ENCODE measurements at places on chromosomes 3 and 15.

- DNase-seq = no peak
Measured at GRCh38 chr3:11985866-11986265, 18.3 kb upstream of the SYN2 start.

DNA sequence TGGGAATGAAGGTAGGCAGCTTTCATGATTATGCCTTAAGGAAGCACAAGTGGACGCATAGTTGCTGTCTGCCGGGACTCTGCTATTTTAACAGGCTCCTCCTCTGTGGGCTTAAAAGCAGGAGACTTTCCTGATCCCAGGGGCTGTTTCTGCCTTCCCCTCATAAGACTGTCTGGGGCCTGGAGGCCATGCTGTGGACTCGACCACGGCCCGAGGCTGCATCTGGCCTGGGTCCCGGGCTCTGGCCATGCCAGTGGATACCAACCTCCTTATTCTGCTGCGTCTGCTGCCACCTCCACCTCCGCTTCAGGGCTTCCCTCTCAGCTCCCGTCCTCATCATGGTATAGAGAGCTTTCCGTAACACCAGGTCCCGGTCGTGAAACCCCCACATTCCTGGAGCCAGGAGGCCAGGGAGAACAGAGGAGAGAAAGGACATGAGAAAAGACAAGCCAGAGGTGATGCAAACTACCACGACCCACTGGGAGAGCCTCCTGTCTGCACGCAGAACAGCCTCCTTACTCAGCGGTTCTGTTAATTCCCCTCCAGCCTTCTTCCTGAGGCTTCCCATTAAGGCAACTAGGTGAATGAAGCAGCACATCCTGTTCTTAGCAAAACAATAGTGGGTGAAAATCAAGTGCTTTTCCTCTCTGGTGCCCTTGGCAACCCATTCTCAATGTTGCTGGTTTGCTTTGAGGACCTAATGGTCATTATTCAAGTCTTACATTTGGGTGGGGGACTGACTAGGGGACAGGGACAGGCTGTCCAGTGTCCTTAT is 200.5 kb downstream of the KLF13 start:
- DNase-seq = no peak

- DNase-seq = no peak
Measured at GRCh38 chr3:42849017-42849416, 26.7 kb downstream of the CYP8B1 start.

- no peak for DNase-seq
Measured at GRCh38 chr15:70323111-70323851, 225.6 kb upstream of the TLE3 start.

- no peak for DNase-seq
Measured at GRCh38 chr3:130800829-130801228, 54.2 kb upstream of the PIK3R4 start.

DNA sequence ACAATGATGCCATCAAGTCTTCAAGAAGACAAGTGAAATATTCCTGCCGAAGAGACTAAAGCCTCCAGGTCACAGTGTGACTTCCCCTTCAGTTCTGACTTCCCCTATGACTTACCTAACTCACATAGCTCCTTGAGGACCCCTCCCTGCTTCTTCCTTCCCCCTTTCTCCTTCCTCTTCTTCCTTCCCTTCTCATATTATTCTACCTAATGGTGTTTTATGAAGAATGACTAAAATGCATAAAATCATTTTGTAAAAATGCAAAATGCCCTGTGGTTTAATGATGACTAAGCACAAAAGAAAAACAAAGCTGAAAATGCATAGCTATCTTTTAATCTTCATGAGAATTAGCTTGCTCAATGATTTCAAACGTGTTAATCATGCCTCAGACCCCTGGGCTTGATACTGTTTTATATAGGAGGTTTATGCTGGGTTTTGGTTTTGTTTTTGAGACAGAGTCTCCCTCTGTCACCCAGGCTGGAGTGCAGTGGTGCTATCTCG is 26.1 kb upstream of the TM4SF4 start:
- no peak for DNase-seq

DNA sequence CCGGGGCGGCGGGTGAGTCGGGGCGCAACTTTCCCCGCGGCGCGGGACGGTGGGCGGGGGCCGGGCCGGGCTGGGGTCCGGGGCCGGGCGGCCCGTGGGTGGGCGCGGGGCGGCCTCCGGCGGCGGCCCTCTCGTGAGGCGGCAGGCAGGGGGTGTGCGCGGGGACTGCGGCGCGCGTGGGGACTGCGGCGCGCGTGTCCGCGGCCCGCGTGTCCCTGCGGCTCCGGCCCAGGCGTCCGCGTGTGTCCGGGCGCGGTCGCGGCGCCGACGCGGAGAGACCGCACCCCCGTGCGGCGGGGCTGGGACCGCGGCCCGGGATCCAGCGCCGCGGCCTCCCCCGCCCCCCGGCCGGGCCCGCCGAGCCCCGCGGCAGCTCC is 349 bp downstream of the PLXNA1 start:
- no peak for DNase-seq

DNA sequence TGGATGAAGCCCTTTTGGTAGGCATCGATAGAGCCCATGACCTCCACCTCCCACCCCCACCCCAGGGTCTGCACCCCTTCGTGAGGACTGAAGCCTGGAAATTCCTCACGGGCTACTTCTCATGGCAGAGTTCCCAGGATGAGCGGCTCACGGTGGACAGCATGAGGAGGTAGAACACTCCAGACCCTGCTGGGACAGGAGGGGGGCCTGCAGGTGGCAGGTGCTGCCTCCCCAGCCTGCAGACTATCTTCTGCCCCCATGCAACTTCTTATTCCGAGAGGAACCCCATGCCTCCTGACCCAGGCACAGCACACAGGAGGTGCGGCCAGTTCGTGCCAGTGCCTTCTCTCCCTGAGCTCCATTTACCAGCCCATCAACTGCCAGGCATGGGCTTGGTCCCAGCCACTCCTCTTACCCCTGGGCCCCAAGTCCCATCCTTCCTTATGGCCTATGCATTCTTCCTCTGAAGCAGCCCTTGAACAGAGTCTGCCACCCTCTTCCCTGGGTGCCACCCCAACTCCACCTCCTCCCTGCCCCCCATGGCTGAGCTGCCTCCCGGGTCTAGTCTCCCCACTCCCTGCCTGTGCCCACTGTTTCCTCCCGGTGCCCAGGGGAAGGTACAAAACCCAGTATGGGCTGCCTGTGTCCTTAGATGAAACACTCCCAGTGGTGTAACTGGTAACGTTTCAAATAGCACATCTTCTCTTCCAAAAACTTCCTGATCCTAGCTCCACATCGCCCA is 8.4 kb downstream of the TBC1D21 start:
- DNase-seq = no peak

DNA sequence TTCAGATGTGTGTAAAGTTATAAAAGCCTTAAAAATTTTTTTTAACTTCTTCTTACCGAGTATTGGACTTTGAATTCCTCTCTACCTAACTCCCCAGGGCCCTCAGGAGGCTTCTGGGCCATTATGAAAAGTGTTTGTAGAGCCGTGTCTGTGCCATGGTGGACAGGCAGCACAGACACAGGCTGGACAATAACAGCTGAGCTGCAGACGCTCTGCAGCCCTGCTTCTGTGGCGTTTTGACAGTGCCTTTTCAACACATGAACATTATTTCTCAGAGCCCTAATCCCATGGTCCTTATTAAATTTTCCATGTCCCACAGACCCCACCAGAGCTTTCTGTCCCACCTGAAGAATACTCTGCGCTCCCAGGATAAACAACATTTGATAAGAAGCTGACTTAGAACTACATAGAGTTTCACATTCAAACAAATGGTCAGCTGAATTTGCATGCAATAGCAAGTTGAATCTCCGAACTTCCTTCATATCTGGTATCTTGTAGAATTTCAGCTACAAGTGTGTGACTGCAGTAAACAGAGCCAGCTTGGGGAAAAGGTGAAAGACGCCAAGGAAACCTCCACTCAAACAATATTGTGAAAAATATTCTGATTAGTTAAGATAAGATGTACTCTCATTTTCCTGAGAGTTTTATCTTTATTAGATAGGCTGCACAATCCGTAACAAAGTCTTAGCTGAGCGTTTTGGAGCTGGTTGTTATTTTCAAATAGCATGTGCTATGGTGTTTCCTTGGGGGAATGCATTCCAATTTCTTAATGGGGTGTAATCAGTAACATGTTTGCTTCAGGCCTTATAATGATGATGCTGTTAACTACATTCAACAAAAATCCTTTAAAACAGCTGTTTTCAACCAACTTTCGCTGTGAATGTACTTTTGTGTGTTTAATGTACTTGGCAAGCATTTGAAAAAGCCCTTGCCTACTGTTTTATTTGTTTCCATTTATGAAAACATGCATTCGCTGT is 378.2 kb downstream of the MECOM start:
- no peak for DNase-seq

DNA sequence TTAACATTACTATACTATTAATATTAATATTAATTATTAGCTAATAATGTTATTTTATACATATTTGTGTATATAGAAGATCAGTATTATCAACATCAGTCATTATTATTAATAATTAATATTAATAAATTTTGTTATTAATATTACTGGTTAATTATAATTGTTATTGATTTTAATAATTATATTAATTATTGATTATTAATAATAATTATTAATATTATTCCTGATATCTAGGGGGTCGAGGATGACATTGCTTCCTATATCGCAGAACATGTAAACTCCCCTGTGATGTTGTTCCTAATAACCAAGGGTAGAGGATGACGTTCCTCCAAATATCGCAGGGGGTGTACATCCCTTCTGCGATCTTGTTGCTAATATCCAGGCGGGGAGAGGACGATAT is 17.3 kb upstream of the BMF start:
- DNase-seq = no peak

DNA sequence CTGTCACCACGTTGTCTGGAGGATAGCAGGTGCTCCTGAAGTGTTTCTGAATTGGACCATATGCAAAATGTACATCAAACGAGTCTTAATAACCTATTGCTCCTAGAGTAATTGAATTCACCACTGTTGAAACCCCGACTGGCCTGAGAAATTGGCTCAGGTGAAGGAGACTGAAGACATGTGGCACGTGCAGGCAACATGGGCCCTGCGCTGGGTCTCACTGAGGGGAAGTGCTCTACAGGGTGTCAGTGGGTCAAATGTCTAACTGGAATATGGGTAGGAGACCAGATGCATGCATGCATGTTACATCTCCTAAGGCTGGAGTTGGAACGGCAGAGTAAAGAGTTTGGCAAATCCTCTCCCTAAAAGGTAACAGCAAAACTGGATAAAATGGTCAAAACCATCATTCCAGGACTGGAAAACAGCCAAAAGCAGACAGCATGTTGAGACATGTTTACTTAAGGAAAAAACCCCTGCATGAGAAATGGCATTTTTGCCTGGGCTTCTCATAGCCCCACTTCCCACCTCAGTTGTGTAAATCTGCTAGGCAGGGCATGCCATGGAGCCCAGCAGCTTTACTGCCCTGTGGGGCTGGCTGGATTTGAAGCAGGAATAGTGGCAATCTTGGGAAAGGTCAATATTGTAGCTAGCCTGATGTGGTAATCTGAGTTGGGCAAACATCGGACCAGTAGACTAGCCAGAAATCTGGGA is 131.3 kb downstream of the TJP1 start:
- no peak for DNase-seq

DNA sequence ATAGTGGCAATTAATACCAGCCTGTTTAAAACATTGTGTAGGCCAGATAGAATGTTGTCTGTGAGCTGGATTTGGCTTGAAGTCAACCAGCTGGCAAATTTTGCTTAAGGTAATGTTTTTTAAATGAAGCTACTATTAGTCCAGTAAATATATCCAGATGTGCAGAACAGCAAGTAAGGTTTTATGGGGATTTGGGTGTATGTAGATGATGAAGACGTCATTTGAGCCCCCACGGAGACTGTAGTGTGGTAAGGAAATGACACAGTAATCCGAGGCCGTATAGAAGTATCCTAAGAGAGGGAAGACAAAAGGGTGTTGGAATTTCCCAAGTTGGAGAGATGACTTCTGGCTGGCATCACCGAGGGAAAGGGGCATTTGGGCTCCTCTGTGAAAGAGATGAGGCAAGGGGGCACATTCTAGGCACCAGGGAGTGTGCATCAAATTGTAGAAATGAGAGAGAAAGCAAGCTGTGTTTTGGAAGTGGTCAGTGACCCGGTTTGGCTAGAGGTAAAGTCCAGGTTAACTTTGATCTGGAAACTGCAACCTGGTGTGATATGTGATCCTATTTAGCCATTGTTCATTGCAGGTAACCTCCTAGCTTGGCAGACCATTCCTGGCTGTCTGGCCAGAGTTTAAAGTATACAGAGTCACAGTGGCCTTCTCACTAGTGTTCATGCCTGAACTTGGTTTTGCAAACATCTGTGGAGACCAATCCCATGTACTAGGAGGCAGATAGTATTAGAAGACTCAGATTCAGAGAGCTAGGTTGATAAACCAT is 104.2 kb downstream of the ITPR1 start:
- DNase-seq = no peak

DNA sequence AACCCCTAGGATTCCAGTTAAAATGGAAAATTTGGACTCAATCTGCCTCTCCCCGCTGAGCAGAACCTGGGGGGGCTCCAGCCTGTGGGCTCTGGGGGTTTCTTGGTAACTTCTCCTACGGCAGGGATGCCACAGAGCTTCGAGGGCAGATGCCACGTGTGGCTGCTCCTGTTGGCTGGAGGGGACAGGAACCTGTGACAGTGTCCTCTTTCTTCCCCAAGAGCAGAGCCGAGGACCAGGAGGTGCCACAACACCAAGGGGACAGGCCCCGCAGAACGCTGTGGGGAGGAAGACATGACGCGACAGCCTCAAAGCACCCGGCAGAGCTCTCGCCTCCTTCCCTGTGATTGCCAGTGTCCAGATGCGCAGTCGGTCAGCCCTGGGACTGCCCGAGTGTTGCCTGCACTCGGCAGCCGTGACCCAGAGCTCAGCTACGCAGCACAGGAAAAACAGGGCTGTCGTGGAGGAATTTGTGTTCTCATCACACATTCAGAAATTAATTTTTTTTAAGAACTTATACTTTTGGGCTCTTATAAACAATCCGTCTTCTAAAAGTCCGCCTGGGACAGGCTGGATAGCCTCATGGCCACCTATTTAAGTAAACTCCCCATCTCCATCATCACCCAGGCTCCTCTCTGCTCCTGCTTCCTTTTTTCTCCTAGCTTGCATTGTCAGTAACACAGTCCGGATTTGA is 131.9 kb upstream of the MEF2A start:
- DNase-seq = no peak

- no peak for DNase-seq
Measured at GRCh38 chr3:97957617-97958311, 14.5 kb downstream of the RIOX2 start.

DNA sequence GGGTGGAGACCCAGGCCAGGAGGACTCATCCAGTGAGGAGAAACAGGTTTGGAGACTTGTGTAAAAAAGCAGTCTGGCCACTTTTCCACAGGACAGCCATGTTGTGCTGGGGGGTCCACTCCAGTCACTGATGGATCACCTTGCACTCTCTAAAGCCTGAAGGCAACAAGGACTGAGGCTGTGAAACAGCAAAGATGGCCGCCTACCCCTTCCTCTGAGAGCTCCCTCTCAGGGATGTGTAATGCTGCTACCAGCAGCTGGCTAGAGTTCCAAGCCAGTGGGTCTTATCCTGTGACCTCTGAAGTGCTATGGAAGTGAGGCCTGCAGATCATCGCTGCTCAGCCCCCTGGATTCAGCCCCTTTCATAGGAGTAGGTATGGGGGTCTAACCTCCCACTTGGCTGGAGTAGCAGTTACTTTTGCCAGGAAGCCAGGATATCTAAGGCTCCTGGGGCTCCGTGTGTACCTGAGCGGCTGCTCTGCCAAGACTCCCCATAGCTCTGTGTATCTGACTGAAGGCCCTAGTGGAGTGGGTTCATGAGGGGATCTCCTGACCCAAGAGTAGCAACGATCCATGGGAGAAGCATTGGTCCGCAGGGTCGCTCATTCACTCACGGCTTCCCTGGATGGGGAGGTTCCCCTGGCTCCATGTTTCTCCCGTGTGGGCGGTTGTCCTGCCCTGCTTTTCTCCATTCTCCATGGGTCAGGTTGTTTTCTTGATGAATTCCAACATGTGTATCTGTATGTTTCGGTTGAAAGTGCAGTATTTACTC is 69.9 kb upstream of the TNFSF10 start:
- no peak for DNase-seq

All from anterior cingulate cortex (tissue), 58 donors.